AG10803 (cell line): ENCODE measurements at places on chromosomes 3 and 15.

GRCh38 chr3:54873059-54874010 lies 54.5 kb downstream of the LRTM1 start:
- DNase-seq: no peak

GRCh38 chr3:127455541-127456450 lies 134.7 kb downstream of the TPRA1 start:
- DNase-seq: peak; percentile 38

DNA sequence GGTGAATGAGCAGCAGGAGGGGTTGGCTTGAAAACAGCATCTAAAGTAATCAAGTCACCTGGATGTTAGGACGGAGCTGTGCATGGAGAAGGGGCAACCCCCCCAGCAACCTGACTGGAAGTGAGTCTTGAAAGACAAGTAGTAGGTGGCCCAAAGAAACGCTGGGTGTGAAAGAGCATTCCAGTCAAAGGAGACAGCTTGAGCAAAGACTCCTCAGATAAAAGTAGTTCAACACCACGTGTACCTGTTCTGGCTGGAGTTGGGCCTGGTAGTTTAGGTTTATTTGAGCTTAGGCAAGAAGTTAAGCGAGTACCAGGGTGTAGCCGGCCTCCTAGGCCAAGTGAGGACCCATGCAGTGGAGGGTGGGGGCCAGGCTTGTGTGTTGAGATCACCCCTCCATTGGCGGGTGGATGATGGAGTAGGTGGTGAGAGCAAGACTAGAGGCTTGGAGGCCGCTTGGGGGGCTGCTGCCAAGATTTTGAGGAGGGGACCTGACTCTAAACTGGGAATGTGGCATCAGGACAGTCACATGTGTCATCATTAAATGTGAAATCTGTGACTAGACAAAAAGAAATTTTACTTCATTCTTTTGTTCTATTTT lies 61.3 kb downstream of the ABHD2 start:
- no peak for DNase-seq

DNA sequence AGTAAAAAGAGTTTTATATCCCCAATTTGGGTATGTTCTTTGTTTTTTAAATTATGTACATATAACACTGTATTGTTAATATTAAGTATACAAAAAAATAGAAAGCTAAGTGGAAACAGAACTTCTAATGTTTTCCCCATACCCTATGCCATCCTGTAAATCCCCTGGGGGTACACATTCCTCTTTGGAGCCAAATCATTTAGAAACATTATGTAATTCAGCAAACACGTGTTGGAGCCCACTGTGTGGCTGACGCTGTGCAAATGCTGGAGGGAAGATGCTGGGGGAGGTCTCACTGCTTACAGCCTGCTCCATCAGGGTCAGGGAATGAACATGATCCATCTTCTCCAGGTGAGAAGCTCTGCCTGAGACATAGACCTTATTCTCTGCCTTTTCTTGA lies 52.8 kb downstream of the CRTC3 start:
- DNase-seq: peak; percentile 25

- DNase-seq: no peak
Observed at GRCh38 chr3:79724206-79724605, 43.6 kb downstream of the ROBO1 start.

DNA sequence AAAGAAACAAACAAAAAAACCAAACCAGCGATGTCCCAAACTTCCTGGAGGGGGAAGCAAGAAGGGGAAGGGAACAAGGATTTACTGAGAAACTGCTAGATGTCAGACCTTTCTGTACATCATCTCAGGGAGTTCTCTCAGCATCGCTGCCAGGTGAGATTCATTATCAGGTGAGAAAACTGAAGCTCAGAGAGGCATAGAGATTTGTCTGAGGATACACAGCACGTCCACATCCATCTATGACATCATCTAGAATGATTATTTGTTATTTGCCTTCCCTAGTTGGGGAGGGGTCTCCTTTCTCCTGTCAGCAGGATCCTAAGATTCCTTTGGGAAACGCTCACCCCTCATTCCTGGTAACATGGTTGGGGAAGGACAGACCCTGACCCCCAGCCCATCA lies 57.1 kb upstream of the LINGO1 start:
- no peak for DNase-seq

GRCh38 chr3:39347586-39347876 lies 18.0 kb downstream of the CCR8 start:
- no peak for DNase-seq

DNA sequence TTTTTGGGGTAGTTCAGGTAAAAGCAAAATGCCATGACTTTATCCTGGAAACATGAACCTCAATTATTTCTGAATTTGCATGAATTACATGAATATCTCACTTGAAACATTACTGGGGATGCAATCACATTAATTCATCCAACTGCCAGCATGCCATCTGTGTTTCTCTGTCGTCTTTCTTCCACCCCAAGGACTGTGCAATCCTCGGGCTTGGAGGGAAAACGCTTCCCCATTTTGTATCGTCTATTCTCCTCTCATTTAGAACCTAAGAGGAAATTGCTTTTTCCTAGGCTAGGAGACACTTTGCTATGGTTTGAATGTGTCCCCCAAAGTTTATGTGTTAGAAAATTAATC lies 109.4 kb downstream of the SQOR start:
- DNase-seq: no peak
